T47D (cell line): ENCODE measurements at places on chromosomes 12 and 14.

DNA sequence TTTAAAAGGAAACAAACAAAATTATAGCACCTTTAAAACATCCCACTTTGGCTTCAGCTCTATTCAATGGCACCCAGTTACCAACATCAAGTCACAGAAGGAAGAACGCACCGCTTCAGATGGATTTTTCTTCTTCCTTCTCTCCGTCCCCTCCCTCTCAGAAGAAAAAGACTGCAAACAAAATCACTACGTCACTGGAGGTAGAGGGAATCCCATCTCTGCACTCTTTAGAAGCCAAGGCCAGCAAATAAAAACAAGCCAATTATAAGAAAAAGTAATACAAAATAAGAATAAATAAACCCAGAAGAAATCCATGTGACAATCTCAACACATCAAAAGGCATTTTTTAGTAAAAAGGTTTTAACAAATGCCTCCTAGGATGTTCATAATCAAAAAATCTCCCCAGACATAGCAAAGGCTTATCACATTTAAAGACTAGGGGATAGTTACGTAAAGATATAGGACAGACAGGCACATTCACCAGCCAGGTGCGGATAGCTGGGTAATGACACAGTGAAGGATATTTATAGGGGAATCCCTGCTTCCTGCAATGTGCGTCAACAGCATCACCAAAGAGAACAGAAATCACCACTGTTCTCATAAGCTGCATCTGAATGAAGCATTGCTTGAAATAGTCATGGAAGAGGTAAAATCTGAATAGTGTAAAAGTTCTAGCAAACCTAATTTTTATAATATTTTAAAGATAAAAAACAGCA lies 89.4 kb downstream of the R3HDM2 start:
- no peak for DNase-seq

DNA sequence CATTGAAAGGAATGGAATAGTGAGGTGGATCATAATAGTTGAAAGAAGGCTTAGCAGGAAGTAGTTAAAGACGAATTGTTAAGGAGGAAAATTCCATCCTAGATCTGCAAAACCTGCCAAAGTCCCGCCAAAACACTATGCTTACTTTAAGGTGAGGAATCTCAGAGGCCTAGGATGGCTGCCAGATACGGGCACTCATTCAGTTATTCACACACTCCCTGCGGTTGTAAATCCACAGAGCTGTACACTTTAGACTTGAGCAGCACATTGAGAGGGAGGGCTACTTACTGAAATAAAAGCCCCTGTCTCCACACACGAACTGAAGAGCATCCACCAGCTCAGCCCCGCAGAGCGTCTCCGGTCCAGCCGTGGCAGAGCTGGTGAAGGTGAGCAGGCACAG lies 5.0 kb downstream of the IGF1 start:
- DNase-seq: no peak

DNA sequence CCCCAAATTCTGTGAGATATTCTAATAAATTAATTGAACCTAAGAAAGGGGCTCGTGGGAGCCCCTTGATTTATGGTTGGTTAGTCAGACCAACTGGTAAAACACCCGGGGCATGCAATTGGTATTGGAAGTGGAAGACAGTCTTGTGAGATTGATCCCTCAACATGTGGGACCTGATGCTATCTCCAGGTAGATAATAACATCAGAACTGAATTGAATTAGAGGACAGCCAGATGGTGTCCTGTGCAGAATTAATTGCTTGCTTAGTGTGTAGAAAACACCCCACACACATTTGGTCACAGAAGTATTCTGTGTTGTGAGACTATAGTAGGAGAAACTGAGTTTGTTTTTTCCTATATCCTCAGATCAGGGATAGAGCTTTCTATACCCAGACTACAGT lies 22.0 kb downstream of the PYROXD1 start:
- no peak for DNase-seq

DNA sequence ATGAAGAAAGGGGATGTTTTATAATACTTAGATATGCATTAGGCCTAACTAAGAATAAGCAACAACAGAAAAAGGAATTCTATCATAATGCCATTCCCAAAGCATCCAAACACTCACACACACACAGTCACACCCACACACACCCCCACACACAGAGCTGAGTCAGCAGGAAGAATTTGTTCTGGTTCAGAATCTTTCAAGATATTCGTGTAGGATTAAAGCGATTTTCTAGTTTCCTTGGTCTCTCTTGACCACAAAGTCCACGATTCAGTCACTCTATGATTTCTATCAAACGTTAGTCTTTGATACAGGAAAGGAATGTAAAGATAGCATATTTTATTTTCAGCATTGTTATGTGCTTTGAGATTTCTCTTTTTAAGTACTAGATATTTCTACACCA lies 382.6 kb upstream of the DCN start:
- no peak for DNase-seq
